NCI-H1092 (cell line): ENCODE measurements at places on chromosomes 4 and X.

DNA sequence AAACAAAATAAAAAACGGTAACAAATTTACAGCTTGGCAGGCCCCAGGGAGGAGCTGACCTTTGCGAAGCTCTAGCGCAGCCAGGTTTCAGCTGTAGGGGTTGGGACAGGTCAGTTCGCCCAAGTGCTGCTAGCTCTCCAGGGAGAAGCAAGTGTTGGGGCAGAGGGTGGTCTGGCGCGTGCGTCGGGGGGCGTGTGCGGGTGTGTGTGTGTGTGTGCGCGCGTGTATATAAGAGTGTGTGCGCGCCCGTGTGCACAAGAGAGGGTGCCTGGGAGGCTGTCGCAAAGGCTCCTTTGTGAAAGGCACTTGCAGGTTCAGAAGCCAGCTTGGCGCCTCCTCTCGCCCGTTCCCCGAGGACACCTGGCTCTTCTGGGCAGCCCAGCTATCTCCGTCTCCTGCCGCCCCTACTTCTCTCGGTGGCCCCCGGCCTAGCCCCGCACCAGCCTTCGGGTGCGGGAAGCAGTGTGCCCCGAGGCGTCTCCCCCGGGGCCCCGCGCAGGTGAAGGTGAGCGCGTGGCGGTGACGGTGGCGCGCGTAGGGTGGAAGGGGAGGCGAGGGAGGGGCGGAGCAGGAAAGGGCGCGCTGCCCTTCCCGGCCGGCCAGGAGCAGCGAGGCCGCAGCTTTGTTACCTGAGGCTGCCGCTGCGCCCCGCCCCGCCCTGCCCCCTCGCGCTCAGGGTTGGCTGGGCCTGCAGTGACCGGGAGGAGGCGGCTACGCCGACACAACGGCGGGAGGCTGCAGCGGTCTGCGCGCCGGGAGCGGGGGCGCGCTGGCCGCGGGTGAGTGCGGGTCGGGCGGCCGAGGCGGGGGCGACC is at the start of gene FHDC1:
Gene FHDC1 (plus strand): TSS at position 693 of the 815 bp plus-strand sequence. CDS start 6,735 bp downstream, outside the sequence.
- DNase-seq, result peak; percentile 42

GRCh38 chr4:147102596-147102995 is 156.9 kb upstream of the TTC29 start:
- no peak for DNase-seq

- no peak for DNase-seq
These were observed 6.1 kb downstream of the LIAS start for GRCh38 chr4:39464886-39465501.

DNA sequence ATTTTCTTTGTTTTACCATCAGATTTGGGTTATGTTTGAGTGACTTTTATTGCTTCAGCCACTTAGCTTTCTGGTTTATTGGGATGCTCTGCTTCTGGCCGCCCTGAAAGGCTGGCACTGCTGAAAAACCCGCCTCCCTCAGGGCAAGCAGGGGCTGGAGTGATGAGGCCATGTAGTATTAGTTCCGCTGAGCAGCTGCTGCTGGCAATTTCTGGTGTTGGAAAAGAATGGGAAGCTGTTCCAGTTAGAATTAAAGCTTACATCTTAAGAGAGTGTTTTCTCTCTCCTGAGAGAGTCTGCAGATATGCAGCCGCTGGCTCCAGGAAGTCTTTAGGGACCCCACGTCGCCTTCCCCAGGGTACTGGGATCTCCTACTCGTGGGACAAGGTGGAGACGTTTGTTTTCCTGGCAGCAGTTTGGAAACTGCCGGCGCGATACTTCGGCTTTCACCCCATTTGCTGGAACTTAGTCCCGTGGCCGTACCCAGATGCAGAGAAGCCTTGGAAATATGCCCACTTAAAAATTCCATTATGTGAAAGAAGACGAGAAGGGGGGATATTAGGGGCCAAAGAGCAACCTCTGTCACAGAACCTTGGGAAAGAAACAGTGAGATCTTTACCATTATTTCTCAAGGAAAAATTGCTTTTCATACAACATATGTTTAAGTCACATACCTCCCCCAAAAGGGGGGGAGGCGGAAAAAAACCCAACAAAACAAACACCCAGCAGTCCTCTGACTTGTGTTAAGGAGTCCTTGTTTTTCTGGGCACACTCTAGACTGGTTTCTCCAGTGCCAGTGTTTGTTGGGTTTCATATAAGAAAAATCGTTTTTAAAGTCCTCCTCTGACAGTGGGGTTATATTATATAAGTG is 72.6 kb downstream of the TMEM131L start:
- DNase-seq, result no peak

DNA sequence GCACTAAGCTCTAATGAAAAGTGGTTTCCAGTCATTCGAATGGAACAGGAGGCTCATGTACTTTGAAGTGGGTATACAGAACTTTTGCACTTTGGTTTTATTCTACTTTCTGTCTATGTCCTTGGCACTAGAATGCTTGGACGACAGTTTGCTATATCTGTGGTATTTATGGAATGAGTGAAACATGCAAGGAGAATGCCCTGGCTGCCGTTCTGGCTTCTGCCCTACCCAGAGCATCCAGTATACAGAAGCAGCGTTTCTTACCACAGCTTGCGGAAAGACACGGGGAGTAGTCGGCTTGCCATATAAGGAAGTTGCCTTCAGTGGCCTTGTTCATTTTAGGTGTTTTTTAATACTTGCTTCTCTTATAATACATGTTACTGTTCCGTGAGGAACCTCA is 98.0 kb downstream of the TBL1X start:
- DNase-seq, result no peak

- no peak for DNase-seq
These were observed 361.2 kb downstream of the ARAP2 start for GRCh38 chr4:35883108-35883507.
